ENCODE measurements at places on chromosomes 16 and 17.

DNA sequence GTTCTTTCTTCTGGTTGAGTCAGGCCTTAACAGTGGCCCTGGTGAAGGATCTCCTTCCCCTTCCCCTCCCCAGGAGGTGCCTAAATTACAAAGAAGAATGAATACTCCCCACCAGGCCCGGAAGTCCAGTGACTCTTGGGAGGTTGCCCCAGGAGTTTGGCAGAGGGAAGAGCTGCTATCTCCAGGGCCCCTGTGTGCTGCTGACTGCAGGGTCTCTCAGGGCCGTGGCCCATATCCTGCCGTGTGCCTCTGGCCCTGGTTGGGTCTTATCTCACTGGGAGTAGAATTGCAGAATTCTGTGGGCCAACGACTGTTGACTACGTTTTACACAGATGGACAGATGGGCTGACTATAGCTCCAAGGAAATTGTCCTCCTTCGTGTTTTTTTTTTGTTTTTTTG, 28.0 kb downstream of the AKAP1 start:
- DNase-seq = no peak

GRCh38 chr17:49521088-49521450, 26.0 kb downstream of the NGFR start:
- no peak for DNase-seq

DNA sequence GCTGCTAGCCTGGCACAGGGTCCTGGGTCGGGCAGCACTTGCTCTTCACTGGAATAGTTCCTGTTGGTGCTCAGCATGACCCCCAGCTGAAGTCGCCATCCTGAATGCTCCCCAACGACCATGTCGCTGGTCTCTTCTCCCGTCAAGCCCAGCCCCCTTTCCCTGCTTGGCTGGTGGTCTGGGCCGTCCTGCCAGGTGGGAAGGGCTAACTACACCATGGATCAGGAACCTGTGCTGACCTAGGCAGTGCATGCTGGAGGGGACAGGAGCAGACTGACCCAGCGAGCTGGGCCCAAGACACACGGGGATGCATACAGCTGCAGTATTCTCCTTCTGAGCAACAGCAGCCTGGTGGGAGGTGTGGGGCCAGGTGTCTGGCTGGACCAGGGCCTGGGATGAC, 9.2 kb upstream of the SREBF1 start:
- DNase-seq = no peak

DNA sequence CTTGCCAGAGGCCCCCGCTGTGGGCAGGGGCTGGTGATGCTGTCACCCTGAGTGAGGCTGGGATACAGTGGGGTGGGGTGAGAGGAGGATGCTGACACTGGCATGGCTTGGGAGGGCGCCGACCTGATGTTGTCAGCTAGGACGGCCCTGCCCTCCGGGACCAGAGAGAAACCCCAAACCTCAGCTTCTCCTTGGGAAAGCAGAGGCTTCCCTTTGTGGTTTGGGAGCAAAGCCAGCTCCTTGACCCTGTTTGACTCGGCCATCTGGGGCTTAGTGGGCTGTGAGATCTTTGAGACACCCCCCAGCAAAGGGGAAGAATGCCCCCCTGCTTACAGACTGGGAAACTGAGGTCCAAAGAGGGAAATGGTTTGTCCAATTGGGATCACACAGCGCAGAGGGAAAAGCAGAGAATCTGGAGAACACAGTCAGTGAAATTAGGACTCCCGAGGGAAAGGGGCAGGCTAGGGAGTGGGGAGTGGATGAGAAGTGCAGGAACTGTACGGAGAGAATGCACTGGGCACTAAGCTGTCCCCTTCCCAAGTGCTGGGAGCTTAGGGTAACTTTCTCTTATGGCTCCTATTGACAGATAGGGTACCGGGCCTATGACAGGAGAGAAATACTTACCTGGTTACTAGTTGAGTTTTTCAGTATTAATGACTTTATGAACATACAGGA, 40.7 kb upstream of the DLX4 start:
- peak; percentile 32 for DNase-seq

GRCh38 chr16:75219838-75220237, 1.1 kb downstream of the CTRB1 start:
- no peak for DNase-seq

- DNase-seq = peak; percentile 8
These were observed 21.5 kb downstream of the TMEM235 start for GRCh38 chr17:78252701-78253635.

DNA sequence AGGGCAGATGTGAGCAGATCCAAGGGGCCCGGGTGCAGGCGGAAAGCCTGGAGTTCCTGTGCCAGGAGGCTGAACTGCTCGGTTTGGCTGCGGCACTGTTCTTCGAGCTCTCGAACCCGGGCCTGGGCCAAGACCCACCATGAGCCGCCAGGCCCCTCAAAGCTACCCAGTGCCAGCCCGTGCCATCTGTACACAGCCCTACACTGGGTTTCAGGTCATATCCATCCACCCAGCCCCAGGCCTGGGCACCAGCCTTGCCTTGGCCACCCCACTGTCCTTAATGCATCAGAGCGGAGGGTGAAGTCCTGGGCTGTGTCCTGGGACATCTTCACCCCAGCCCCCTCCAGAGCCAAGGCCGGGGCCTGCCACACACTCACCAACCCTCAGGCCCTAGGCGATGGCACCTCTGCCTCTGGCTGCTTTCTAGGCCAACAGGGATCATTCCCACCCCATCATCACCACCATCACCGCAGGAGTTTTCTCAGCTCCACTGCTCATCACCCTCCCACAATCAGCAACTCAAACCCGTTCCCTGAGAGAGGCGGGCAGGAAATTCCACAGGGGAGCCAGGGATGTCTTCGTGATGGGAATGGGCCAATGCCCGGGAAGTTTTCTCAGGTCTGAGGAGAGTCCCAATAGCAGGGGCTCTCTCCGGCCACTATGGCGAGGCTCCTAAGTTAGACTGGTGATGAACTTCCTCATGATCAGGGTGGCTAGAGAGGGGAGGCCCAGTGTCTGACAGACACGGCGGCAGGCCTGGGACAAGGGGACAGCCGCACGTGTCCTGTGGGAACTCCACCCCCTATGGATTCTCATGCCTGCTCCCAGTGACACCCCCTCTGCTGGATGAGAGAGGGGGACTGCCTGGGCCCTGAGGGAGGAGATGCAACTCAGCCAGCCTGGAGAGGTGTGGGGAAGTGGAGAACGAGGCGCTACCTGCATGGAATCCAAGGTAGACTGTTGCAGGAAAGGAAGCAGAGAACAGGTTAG, 9.1 kb downstream of the TSPOAP1 start:
- no peak for DNase-seq

- DNase-seq = peak; percentile 44
These were observed 41.5 kb upstream of the GNG13 start for GRCh38 chr16:842061-842476.

GRCh38 chr16:66605979-66606751, 1.7 kb downstream of the CMTM3 start:
- no peak for DNase-seq

DNA sequence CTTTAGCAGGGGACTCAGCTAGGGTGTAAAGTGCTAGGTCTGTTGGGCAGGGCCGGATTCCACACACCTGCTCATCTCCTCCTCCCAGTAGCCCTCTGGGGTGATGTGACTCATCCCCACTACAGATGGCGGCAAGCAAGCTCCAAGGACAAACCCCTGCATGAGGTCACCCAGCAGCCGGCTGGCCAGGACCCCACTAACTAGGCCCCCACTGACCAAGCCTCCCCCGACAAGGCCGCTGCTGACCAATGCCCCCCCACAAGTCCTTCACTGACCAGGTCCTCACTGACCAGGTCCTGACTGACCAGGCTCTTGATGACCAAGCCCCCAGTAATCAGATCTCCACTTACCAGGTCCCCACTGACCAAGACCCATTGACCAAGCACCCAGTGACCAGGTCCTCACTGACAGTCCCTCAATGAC, 36.7 kb downstream of the TNFRSF13B start:
- DNase-seq = no peak

- DNase-seq = no peak
These were observed 9.7 kb downstream of the CA4 start for GRCh38 chr17:60159479-60159866.

DNA sequence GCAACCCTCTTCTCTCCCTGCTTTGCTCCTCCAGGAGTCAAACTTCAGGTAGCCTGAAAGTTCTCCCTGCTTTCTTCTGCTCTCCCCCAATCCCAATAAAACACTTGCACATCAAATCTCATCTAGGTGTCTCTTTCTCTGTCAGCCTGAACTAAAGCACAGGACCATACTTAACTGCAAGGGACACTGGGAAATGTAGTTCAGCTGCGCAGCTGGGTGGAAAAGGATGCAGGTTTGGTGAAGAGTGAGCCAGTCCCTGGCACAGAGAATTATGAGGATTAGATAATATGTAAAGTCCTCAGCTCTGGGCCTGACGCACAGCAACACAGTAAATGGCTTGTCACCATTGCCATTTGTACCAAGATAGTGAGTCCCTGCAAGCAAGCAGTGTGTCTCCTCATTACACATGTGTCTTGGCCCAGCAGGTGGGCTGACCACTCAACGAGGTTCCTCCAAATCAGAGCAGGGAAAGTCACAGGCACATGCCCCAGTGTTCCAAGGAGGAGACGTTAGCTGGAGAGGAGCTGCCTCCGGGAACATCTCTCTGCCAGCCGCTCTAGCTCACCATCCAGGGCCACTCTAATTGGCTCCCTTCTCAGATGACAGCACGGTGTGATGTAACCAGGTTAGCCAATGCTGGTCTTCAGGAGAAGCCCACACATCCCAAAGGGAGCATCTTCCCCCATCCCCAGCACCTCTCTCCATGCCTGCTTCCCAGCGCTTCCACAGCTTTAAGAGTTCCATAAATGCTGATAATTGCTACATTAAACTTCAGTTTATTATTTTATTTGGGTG, 29.7 kb upstream of the IRX3 start:
- DNase-seq = no peak

- peak; percentile 88 for DNase-seq
These were observed 2.2 kb upstream of the MPG start for GRCh38 chr16:75580-76501.

- DNase-seq = peak; percentile 44
These were observed 8.3 kb downstream of the NKIRAS2 start for GRCh38 chr17:42027961-42028790.

GRCh38 chr16:28293601-28293960, 1.3 kb downstream of the SBK1 start:
- DNase-seq = no peak

- DNase-seq = no peak
These were observed 14.4 kb upstream of the PLD6 start for GRCh38 chr17:17220529-17220928.

DNA sequence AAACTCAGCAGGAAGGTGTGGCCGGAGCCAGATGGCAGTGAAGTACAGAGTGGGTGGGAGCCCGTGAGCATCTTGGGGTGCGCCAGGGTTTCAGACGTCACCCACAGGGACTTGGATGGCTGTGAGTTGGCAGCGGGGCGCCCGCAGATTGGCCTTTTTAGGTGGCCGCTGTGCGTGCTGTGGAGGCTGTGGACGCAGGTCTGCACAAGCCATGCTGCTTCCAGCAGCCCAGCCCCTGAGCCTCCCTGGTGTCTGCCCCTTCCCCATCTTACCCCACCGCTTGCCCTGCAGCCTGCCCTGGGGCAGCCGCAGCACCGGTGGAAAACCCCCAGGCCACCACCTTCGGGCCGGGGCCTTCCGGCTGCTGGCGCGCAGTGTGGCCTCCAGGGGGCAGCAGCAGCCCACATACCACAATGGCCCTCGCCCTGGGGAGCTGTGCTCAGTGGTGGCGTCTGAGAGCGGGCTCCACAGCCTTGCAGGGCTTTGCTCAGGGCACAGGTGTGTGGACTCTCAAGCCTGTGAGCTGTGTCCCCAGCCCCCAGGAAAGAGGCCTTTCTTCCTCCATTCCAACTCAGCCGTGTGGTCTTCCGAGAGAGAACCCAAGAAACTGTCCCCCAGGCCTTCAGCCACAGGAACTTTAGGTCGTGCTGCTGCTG, 11.8 kb downstream of the ENDOV start:
- peak; percentile 83 for DNase-seq

DNA sequence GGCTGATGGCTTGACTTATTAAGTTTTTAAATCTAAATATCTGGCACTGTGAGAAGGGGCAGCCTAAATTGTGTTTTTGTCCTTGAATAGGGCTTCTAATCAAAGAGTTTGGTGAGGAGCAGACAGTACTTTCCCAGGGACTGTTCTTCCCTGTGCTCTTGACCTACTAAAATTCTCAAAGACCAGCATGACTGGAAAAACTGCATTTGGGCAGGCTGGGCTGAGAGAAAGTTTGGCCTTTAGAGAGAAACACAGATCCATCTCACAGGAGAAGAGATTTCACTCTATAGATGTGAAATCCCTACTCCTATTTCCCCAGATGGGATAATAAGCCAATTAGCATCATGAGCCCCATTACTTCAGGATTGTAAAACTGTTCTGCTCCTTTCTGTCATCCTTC, 7.3 kb downstream of the PCTP start:
- DNase-seq = no peak

GRCh38 chr17:48173191-48173984, 65.8 kb downstream of the SNX11 start:
- no peak for DNase-seq

DNA sequence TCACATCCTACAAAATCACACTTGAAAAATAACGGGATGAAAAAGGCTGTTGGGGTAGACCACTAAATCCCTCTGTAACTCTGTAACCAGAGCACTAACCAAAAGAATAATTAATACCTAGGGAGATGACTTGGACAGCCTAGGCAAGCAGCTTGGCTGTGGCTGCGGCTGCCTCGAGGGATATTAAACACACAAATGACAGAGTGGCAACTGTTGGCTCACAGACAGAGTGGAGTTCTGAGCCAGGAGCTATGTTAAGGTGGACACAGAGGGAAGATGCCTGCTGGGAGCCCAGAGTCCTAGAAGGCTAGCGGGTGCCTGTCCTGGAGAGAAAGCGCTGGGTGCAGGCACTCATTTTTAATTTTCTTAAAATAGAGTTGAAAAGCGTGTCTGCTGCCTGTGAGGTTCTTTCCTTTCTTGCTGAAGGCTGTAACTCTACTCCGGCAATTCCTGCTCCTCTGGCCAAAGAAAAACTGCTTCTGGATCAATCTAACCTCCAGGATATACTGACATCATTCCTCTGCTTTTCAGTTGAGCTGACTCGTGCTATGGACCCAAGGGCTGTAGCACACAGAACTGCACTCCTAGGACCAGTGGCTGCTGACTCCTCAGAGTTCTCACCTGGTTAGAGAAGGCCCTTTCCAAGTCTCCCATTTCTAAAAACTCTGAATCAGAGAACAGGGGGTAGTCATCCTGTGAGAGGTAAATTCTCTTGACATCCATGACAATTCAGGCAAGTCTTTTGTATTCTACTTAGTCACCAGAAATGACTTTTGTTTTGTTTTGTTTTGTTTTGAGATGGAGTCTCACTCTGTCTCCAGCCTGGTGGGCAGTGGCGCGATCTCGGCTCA, 147.9 kb downstream of the STX8 start:
- DNase-seq = no peak

- no peak for DNase-seq
These were observed 16.8 kb downstream of the AXIN2 start for GRCh38 chr17:65544672-65545071.

DNA sequence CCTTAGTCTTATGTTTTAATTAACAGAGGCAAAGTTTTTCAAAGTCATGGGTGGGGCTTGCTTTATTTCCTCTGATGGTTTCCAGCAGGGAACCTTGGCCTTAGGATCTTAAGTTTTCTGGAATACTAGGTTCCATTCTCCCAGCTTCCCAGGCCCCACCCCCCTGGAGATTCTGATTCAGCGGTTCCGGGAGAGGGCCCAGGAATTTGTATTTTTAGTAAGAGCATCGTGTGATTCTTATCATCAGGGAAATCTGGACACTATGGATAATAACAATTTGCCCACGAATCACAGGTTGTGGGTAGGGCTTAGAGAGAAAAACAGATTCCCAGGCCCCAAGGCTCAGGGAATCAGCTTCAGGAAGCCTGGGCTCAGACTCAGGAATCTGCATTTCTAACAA, 263.6 kb downstream of the NTN1 start:
- peak; percentile 68 for DNase-seq

- DNase-seq = no peak
These were observed 52.3 kb upstream of the RASL10B start for GRCh38 chr17:35679007-35679682.

- DNase-seq = peak; percentile 40
These were observed 8.2 kb downstream of the USP22 start for GRCh38 chr17:21034340-21035235.
